Breast epithelium (tissue), 4 donors: ENCODE measurements at places on chromosomes 2 and 18. TPM values are rescaled to one million over a fixed set of nuclear protein-coding genes. Genes with fewer than 3 reads are reported as not detected.

The GMCL1 gene
- total RNA-seq = 14.2 TPM

GRCh38 chr2:126107883-126108282, 548.1 kb upstream of the GYPC start:
- H3K4me1 ChIP-seq = no peaks in the 10 kb centered on the region
- DNase-seq = no peak
- H3K4me3 ChIP-seq = no peak overlapping the region
- H3K27ac ChIP-seq = no peak overlapping the region
- no peaks in the 10 kb centered on the region for H3K27me3 ChIP-seq
- no peaks in the 10 kb centered on the region for H3K36me3 ChIP-seq

The ZAP70 gene
- 7.3 TPM for total RNA-seq

GRCh38 chr2:25920336-25920735, 42.0 kb upstream of the ASXL2 start:
- H3K4me1 ChIP-seq = no peaks in the 10 kb centered on the region
- H3K4me3 ChIP-seq = no peak overlapping the region
- H3K27ac ChIP-seq = no peak overlapping the region
- H3K27me3 ChIP-seq = no peaks in the 10 kb centered on the region
- no peaks in the 10 kb centered on the region for H3K36me3 ChIP-seq
- DNase-seq = no peak

DNA sequence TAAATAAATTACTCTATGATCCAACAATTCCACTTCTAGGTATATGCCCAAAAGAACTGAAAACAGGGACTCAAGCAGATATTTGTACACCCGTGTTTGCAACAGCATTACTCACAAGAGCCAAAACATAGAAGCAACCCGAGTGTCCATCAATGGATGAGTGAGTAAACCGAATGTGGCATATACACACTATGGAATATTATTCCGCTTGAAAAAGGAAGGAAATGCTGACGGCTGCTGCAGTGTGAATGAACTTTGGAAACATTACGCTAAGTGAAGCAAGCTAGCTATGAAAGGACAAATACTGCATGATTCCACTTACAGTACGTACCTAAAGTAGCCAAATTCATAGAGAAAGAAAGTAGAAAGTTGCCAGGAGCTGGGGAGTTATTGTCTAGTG, 32.2 kb downstream of the MREG start:
- no peak overlapping the region for H3K4me3 ChIP-seq
- H3K27ac ChIP-seq = peak overlapping the region; percentile 13
- no peaks in the 10 kb centered on the region for H3K4me1 ChIP-seq

DNA sequence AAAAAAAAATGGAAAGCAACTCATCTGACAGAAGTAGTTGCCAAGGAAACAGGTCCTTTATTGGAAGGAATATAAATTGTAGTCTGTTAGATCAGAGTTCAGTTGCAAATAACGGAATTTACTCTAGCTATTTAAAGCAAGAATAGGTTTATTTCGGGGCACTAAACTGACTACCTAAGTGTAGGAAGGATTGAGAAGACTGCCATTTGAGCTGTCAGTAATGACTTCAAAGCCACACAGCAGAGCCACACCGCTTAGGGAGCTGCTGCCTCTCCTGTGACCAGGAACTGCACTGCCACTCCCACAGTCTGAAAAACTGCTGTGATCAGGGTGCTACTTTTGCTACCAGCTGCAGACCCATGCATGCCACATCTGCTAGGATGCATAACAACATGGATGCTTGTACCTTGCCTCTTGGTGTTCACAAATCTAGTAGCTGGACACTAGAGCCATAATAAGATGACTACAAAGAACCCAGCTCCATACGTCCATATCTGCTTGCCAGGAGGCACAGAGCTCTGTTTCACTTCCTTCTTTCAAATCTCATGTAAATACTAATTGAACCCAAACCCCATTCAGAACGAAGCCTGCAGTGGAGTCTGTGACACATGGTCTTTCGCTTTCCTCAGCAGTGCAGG, 2.2 kb downstream of the DSG2 start:
- H3K36me3 ChIP-seq = no peaks in the 10 kb centered on the region
- no peak for DNase-seq
- H3K27me3 ChIP-seq = no peaks in the 10 kb centered on the region
- no peak overlapping the region for H3K27ac ChIP-seq
- H3K4me1 ChIP-seq = no peaks in the 10 kb centered on the region

GRCh38 chr2:235004329-235004903, 52.6 kb downstream of the SH3BP4 start:
- no peaks in the 10 kb centered on the region for H3K27me3 ChIP-seq
- H3K4me3 ChIP-seq = no peak overlapping the region
- H3K4me1 ChIP-seq = peaks cover 11% of the 10 kb centered on the region
- H3K36me3 ChIP-seq = no peaks in the 10 kb centered on the region

DNA sequence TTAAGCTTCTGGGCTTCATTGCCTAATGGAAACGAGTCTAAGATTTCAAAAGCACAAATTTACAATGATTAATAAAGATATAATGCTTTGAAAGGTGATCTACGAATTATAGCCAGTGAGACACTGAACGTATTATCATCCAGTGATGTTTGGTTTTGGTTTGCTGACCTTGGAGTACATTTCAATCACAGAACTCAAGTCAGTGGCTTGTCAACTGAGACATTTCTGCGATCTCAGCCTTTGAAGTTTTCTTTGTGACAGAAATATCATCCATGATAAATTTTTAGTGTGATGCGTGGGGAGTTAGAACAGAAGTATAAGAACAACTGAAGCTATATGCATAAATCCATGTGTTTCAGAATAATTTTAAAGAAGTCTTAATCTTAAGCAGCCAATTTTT, 263.8 kb downstream of the TCF4 start:
- no peaks in the 10 kb centered on the region for H3K36me3 ChIP-seq
- H3K27ac ChIP-seq = peak overlapping the region; percentile 14
- no peak overlapping the region for H3K4me3 ChIP-seq
- H3K27me3 ChIP-seq = no peaks in the 10 kb centered on the region
- DNase-seq = no peak

GRCh38 chr2:209160800-209161588, 262.9 kb upstream of the MAP2 start:
- DNase-seq = no peak
- no peaks in the 10 kb centered on the region for H3K36me3 ChIP-seq
- H3K4me1 ChIP-seq = no peaks in the 10 kb centered on the region
- H3K27me3 ChIP-seq = no peaks in the 10 kb centered on the region

The PIEZO2 gene
- total RNA-seq = 1.9 TPM

The RGPD6 gene
- total RNA-seq = 41.4 TPM

DNA sequence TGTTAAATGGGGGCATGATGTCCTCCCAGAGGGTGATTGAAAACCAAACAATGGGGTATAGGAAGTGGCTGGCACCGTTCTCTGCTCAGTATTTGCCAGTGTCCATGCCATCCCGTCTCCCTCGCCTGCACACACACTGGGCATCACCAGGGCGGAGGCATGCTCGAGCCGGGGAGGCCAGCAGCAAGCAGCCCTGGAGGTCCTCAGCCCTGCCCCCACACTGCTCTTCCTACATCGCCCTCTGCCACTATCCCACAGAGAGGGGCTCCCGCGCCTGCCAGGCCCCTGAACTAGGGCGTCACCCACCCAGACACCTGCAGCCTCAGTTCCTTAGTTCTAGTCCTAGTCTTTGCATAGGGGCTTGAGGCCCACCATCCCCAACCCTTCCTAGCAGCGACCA, 50.9 kb downstream of the BIN1 start:
- H3K27ac ChIP-seq = no peak overlapping the region
- H3K36me3 ChIP-seq = no peaks in the 10 kb centered on the region
- H3K27me3 ChIP-seq = no peaks in the 10 kb centered on the region
- H3K4me1 ChIP-seq = no peaks in the 10 kb centered on the region
- no peak overlapping the region for H3K4me3 ChIP-seq

DNA sequence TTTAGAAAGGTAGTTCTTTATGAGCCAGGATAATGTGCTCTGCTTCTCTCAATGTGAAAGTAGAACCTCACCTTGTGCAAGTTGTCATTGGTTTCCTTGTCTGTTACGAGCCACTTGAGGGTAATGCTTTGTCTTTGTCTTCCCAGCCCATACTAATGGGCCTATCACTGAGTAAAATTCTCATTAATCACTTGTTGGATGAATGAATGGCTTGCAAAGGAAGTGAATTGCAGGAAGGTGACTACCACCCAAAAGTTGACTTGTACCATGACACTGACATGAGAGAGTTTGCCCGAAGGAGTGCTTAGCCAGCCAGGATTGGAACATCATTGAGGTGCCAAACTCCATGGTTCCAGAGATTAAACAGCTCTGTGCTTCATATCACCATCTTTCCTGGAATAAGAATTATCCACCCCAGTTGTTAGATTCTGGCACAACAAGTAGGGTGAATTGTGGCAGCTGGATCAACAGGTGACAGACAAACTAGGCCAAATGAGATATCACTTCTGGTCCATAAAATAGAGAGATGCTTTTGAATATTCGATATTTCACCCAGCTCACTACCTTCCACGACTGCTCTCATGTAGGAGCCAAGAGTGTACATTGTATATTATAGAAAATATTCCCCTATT, 20.5 kb upstream of the CD28 start:
- DNase-seq = no peak
- no peaks in the 10 kb centered on the region for H3K27me3 ChIP-seq
- H3K4me3 ChIP-seq = no peak overlapping the region
- H3K4me1 ChIP-seq = peaks cover 18% of the 10 kb centered on the region
- no peaks in the 10 kb centered on the region for H3K36me3 ChIP-seq
- peak overlapping the region; percentile 91 for H3K27ac ChIP-seq

GRCh38 chr2:27501042-27501441, 4.4 kb downstream of the GCKR start:
- no peaks in the 10 kb centered on the region for H3K4me1 ChIP-seq
- DNase-seq = no peak
- no peak overlapping the region for H3K4me3 ChIP-seq
- no peaks in the 10 kb centered on the region for H3K36me3 ChIP-seq
- no peak overlapping the region for H3K27ac ChIP-seq

- H3K36me3 ChIP-seq = no peaks in the 10 kb centered on the region
- peaks cover 3% of the 10 kb centered on the region for H3K27me3 ChIP-seq
- DNase-seq = no peak
- no peaks in the 10 kb centered on the region for H3K4me1 ChIP-seq
Measured at GRCh38 chr2:239520811-239521517, 120.1 kb upstream of the HDAC4 start.

DNA sequence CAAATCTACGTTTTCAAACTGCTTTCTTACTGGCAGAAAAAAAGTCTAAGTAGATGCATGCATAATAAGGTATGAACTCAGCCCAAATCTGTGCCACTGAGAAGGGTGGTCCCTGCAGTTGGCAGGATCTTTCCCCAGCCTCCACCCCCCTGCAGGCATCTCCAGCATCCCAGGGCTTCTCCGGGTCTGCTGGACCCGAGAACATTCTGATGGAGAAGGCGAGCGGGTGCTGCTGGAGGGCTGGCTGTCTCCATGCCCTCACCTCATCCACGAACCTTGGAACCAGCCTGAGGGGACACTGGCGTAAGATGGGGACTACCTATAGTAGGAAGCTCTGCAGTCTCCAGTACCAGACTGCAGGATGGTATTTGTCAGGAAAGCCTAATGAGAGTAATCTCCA, 198.9 kb downstream of the HDAC4 start:
- no peaks in the 10 kb centered on the region for H3K36me3 ChIP-seq
- no peak overlapping the region for H3K4me3 ChIP-seq
- peak; percentile 12 for DNase-seq
- H3K27me3 ChIP-seq = no peaks in the 10 kb centered on the region
- H3K4me1 ChIP-seq = no peaks in the 10 kb centered on the region
- no peak overlapping the region for H3K27ac ChIP-seq

The ACP1 gene
- total RNA-seq = 84.0 TPM

GRCh38 chr18:57657542-57657941, 35.9 kb upstream of the NARS1 start:
- no peaks in the 10 kb centered on the region for H3K36me3 ChIP-seq
- H3K27ac ChIP-seq = no peak overlapping the region
- H3K4me3 ChIP-seq = no peak overlapping the region

The GPR148 gene
- not detected for total RNA-seq
